Hippocampal formation (tissue), 2 donors: ENCODE measurements at places on chromosomes 5 and 9.

- DNase-seq: no peak
Measured at GRCh38 chr9:133233681-133234432, 24.8 kb upstream of the OBP2B start.

DNA sequence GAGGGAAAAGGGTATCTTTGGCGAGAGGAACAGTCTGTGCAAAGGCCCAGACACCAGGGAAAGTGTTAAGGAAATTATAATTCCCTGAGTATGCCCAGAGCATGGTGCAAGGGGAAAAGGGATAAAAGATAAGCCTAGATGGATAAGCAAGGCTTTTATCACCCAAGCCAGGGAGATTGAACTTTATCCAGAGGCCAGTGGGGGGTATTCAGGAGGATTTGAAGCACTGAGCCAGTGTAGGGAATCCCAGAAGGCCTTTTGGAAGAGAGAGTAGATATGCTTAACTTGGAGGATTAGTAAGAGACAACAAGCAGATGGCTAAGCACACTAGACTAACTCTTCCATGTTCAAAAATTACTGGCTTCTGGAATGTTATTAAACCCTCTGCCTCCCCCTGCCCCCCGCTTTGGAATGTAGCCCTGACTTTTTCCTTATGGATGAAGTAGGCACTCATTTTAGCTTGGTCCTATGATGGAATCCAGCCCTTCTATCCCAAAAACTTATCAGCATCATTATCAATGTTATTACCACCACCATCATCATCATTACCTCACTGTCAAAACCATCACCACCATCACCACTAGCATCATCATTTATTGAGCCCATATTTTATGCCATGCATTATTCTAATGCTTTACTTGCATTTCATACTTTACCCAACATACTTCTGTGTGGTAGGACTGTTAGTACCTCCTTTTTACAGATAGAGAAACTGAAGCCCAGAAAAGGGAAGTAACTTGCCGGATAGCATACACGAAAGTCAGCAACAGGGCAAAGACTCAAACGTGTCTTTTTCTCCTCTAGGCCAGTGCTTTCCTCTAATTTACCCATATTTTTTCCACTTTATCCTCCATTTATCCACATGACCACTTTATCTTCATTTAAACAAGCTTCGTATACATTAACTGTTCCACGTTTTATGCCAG, 237.0 kb downstream of the PAPPA start:
- no peak for DNase-seq

GRCh38 chr5:56330167-56330566, 97.0 kb upstream of the ANKRD55 start:
- peak; percentile 28 for DNase-seq

GRCh38 chr9:115138151-115138550, 20.2 kb upstream of the TNC start:
- no peak for DNase-seq
